Renal cortex interstitium (tissue), 15 donors: ENCODE measurements at places on chromosomes 1 and 21. TPM values are rescaled to one million over a fixed set of nuclear protein-coding genes. Genes with fewer than 3 reads are reported as not detected.

ACKR1 gene
- 0.36 TPM for polyA plus RNA-seq

CRP gene
- not detected for polyA plus RNA-seq

MYOG gene
- polyA plus RNA-seq, result 0.30 TPM

CD1D gene
- 7.6 TPM for polyA plus RNA-seq

ERICH3 gene
- polyA plus RNA-seq, result 0.45 TPM

CHI3L2 gene
- 0.09 TPM for polyA plus RNA-seq

FAM3B gene
- 13.6 TPM for polyA plus RNA-seq

- DNase-seq, result no peak
Observed at GRCh38 chr1:15833069-15833679, 14.3 kb upstream of the SPEN start.

GRCh38 chr1:207311888-207312603 is 9.4 kb upstream of the CD55 start:
- DNase-seq, result no peak

GRCh38 chr1:42740851-42741580 is 980 bp upstream of the CLDN19 start:
- no peak for DNase-seq

DNA sequence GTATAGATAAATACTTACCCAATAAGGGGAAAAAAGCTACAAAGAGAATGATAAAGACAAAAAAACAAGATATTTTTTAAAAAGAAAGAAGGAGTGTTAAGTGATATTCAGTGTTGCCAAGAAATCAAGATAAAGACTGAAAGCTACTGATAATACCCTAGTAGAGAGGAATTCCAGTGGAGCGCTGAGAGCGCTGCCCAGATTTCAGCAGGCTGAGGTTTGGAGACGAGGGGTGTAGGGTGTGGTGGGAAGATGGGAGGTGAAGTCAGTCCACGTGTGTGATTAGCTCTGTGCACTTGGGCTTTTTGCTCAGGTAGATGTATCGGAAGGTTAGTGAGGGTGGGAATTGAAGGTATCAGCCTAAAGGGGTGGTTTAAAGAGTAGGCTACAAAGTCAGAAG is 47.8 kb downstream of the FMN2 start:
- DNase-seq, result no peak

DNA sequence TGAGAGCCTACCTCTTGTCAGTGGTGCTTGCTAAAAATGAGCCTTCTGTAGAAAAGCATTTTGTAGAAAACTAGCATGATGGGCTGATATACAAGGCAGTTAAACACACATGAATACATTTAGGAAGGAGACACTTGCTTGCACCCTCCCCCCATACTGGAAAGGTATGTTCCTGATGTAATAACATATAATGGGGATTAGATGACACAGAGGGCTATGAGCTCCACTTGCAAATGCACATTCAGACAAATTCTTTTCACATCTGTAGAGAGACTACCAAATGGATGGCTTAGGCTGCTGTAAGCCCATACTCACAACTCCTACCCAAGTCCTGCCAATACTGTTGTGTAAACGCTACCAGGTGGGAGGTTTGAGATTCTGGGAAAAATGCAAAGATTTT is 634.0 kb downstream of the SMYD3 start:
- no peak for DNase-seq

DNA sequence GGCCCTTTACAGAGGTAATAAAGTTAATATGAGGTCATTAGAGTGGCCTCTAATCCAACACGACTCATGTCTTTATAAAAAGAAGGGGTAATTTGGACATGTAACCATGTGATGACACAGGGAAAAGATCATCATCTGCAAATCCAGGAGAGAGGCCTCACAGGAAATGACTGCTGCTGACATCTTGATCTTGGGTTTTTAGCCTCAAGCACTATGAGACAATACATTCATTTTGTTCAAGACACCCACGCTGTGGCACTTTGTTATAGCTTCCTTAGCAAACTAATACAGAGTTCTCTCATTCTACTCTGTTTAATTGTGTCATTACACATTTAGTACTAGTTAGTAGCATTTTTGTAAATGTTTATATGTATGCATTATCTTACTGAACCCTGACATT is 64.0 kb upstream of the RUNX1 start:
- no peak for DNase-seq

DNA sequence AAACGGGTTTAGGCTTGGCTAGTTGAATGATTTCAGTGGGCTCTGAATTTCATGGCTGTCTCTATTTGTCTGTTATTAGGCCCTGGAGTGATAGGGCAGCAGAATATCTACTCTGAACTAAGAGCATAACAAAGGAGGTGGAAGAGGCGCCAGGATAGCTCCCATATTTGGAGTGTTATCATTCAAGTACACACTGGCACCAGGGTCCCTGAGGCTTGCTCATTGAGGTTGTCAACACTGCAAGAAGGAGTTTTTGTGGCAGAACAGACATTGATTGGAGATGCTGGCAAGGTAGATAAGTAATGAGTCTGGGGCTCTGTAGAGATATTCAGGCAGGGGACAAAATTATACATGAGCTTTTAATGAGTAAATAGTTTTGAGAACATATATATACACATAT is 1748.4 kb downstream of the MRPL39 start:
- no peak for DNase-seq

GRCh38 chr1:48876330-48876785 is 99.7 kb upstream of the BEND5 start:
- no peak for DNase-seq

- no peak for DNase-seq
Observed at GRCh38 chr21:44510109-44510507, 29.9 kb downstream of the KRTAP10-1 start.

DNA sequence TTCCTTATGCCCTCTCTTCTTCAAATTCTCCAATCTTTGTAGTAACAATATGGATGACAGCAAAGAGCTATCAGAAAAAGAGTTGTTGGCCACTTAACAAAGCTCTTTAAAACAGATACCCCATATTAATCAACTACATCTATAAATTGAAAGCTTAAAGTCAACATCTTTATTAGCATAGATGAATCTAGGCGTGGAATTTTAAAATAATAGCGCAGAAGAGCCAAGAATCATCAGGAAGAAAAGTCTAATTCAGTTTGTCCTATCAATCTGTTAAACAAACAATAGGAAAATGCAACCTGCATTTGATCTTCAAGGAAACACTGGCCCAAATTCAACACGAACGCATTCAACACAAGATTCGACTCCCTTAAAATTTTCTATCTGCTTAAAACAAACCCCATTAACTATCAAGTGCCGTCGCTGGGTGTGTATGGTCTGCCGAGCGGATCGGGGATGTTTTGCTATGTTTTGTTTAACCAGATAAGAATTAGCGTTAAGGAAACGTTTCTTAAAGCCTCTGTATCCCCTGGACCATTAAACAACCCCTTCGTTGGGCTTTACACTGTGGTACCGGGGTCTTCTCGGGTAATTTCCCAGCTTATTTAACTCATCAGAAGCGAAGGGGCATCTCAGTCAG is 1.0 kb downstream of the LYST start:
- DNase-seq, result no peak

DNA sequence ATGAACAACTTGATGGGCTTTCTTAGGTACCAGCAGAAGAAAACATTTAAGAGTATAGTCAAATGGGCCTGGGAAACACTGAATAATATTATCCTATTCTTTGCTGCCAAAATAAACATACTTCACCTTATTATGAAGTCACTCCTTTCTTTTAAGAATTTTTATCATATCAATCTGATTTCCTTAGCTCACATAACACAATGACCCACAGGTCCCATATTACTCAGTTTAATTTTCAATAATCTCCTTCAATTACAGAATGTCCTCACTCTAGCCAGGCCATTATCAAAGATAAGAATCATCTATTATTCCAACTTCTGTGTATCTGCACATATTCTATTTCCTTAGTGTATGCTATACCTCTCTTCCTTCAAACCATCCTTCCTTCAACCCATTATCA is 63.0 kb downstream of the PIGK start:
- no peak for DNase-seq

DNA sequence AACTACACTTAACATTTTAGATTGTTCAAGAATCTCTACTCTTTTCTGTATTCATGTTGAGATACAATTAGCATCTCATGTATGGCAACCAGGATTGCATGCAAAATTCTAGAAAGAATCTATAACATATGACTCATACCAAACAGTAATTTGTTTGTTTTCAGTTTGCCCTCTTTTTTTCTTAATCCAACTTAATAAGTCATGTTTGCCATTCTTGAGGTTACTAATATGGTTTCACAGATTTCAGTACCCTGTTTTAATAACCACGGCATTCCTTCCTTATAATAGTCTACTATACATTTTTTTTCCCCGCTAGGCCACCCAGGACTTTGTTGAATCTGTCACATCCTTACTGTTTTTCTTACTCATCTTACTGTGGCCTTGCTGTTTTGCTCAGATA is 140.8 kb downstream of the FMN2 start:
- no peak for DNase-seq

GRCh38 chr1:51924455-51924854 is 45.9 kb upstream of the NRDC start:
- no peak for DNase-seq

DNA sequence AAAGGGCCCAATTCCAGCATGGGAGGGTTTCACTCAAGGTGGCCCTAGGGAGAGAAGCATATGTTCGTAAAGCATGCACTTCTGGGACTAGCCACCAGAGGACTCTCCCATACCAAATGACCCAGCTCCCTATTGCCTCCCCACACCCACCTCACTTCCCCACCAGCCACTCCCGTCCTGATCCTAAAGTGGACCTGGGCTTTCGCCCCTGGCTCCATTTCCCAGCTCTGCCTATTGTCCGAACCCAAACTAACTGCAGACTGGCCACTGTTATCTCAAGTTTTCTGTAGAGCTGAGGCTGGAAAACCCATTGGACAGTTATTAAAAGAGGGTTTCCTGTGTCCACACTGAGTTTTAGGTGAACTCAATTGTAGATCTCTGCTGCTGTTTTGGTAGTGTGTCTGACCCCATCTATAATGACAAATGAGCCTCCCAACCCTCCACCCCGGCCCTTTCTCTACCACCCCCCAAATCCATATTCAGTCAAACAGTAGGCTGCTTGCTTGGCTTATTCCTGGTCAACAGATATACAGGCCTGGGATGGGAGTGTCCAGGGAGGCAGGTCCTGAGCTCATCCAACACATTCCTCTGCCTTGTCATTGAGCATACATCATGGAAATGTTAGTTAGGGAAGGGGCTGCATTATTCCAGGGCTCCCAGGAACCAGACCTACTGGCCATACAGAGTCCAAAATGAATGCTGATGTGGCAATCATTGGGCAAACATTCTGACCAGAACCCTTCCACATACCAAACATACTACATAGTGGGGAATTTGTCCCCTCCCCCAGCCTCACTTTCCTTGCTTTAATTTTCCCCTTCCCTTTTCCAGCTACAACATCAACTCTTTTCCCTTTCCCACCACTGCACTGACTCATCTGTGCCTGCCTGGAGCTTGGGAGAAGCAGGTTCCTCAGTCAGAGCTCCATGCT is 59.2 kb downstream of the ABCA4 start:
- DNase-seq, result peak; percentile 54

DNA sequence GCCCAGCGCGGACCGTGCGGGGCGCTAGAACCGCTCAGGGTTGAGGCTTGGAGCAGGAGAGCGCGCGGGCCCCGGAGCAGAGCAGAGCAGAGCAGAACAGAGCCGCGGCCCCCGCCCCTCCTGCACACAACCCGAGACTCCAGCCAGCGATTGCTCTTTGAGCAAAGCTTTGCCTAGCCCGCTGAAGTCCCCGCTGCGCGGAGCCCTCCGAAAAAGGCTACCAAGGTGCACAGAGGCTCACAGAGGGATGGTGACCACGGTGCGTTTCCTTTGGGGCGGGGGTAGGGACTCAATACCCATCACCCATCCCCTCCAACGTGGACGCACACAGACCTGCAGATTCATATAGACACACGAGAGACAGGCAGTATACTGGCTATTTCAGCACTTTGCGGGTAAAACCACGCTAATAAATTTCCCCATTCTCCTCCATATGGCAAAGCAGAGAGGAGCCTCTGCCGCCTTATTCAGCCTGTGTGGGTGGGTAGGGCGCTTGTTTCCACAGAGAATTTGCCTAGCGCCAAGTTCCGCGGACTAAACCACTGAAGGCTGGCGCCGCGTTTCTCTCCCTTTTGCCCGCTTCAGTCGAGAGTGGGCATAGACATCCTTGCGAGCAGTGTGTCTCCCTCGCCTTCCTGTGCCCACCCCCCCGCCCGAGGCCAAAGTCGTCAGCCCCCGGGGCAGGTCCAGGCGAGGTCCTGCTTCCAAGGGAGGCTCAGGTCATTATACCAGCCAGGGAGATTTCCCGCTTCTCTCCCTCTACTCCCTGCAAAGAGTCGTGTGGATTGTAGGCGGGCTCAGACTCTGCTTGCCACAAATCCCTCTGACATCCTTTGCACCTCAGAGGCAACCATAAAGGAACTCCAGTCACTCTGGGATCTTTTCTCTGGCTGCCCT is 8.5 kb downstream of the HLX start:
- DNase-seq, result no peak

DNA sequence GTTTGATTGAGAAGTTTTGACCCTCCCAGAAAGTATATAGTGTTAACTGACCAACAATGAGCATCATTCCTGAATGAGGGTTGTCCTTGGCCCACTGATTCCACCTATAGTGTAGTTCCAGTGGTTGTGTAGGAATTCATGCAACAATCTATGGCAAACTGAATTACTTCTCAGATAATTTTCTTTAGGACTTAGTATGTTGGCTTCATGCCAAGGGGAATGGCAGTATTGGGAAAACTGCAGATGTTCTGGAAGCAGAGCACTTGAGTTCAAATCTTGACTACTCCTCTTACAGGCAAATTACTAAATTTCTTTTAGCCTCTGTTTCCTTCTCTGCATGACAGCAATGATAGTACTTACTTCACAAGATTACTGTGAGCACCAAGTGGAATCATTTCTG is 65.8 kb downstream of the LRIG2 start:
- DNase-seq, result no peak

DNA sequence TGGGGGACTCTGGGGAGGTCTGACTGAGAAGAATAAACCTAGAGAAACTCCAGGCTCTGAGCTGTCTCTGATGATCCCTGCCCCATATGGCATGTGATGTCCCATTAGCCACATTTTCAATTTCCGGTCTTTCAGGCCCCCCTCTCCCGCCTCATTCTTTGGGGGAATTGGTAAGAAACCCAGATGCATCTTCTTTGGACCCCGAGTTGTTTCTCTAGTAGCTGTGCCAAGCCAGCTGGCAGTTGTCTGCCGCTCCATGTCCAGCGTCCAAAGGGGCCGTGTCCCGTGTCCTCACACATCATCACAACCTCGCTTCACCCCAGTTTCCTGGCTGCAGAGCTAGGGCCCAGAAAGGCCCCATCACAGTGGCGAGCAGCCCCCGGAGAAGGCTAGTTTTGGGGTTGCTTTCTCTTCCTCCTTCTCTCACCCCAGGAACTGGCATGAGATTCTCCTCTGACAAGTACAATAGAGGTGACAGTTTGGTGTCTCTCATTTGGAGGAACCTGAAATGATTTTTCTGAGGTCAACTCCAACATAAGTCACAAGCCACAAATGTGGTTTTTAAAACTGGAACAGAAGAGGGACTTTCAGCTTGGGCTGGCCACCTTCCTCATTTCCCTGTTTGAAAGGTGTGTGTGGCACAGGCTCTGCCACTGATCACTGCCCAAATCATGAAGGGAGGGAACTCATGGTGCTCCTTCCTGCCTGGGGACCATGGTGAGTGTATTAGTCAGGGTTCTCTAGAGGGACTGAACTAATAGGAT is 6.4 kb upstream of the GPR157 start:
- DNase-seq, result no peak

GRCh38 chr21:37450445-37450941 is 83.9 kb downstream of the DYRK1A start:
- DNase-seq, result no peak

- DNase-seq, result no peak
Observed at GRCh38 chr1:31848381-31848897, 32.6 kb upstream of the SPOCD1 start.

GRCh38 chr1:87279536-87279875 is 49.2 kb upstream of the LMO4 start:
- no peak for DNase-seq
